ENCODE measurements at places on chromosomes 5 and 9. TPM values are rescaled to one million over a fixed set of nuclear protein-coding genes. Genes with fewer than 3 reads are reported as not detected.

DBH gene
- total RNA-seq, result 0.15 TPM

DNA sequence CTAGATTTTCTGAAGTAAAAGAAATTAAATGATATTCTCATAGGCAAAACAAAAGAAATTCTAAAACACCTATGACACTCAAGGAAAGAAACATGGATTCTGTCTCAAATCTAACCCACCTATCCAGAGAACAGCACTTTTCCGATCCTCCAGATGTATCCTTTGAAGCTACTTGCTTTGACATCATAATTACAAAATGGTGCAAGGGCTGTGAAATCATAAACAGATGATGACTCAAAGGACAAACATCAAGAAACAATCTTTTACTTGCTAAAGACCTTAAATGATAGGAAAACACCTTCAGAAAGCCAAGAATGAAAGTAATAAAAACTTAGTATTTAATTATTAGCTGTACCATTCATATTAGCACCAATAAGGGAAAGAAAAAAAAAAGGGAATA lies 202.6 kb downstream of the DENND1A start:
- no peak overlapping the region for H3K27ac ChIP-seq
- H3K36me3 ChIP-seq, result no peaks in the 10 kb centered on the region
- no peaks in the 10 kb centered on the region for H3K27me3 ChIP-seq
- DNase-seq, result no peak

- H3K4me3 ChIP-seq, result no peak overlapping the region
- no peaks in the 10 kb centered on the region for H3K27me3 ChIP-seq
- H3K27ac ChIP-seq, result no peak overlapping the region
Measured at GRCh38 chr5:111486926-111487325, 25.4 kb downstream of the STARD4 start.

- no peaks in the 10 kb centered on the region for H3K36me3 ChIP-seq
- no peak overlapping the region for H3K4me3 ChIP-seq
- no peak overlapping the region for H3K27ac ChIP-seq
- no peak for DNase-seq
- H3K27me3 ChIP-seq, result no peaks in the 10 kb centered on the region
- H3K4me1 ChIP-seq, result peaks cover 39% of the 10 kb centered on the region
Measured at GRCh38 chr9:27467486-27467885, 56.6 kb upstream of the IFNK start.

DNA sequence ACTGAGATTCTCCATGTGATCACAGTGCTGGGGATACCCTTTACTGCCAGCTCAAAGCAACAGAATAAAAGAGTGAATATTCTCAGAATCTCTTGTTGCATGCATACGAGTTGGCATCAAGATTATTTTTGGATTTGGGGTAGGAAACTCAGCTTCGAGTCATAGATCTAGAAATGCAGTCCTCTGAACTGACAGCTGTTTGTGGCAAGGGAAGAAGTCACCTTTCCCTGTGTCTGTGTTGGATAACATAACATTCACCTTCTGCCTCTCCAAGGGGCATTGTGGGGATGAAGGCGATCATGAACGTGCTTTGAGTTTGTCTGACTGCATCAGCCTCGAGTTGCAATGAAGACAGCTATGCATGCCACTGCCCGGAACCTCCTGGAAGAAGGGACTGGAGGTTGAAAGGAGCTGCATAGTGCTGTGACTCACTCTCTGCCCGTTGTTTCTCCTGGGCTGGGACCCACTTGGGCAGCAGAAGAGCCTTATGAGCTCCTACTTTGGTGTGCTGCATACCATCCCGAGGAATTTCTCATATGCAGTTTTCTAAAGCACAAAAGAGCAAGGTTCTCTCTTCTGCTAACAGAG lies 231.7 kb downstream of the ARHGAP26 start:
- DNase-seq, result no peak
- H3K27me3 ChIP-seq, result no peaks in the 10 kb centered on the region
- H3K4me1 ChIP-seq, result peaks cover 33% of the 10 kb centered on the region

GRCh38 chr9:116686693-116687073 lies 422 bp upstream of the TRIM32 start:
- no peak overlapping the region for H3K27ac ChIP-seq
- H3K4me3 ChIP-seq, result peak overlapping the region; percentile 12
- DNase-seq, result peak; percentile 4
